ENCODE measurements at places on chromosomes 4 and X.

- no peak for DNase-seq
- H3K27me3 ChIP-seq: no peaks in the 10 kb centered on the region
- H3K4me3 ChIP-seq: no peak overlapping the region
- H3K4me1 ChIP-seq: peaks cover 3% of the 10 kb centered on the region
Measured at GRCh38 chrX:21657318-21658151, 595 bp downstream of the KLHL34 start.

DNA sequence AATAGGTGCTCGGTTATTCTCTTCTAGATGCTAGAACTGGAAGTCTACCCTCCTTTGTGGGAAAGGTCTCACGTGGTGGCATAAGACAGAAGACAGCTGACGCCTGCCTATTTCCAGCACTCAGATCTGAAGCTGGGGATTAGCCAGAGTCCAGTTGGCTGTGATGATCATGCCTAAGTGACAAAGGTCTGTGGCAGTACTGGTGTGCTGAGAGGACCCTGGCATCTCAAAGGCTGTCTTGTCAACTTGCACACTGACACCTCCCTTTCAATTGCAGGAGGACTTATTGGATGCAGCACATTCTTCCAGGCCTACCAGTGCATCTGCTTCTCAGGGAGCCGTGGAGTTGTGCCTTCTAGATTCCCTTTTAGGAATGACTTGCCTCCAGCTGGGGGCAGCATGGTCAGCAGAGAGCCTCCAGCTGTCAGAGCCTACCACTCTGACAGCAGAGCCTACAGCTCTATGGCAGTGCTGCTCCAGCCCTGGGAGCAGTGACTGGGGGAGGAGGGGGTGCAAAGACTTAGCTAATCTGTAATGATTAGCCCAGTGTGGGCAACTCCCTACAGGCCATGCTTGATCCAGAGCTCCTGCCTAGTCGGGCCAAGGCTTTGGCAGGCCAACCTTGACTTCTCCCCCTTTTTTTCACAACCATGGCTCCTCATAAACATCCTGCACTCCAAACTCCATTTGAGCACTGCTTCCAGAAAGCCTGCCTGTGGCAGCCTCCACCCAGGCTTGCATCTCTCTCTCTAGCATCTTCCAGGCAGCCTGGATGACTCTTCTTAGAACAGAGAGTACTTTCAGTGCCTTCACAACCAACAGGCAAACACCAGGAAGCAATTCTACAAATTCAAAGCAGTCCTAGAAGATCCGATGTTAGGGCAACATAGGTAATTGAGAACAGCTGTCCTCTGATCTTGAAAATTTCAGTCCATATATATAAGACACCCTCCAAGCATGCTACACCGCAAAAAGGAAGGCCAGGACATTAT lies 13.8 kb upstream of the FGFBP2 start:
- H3K36me3 ChIP-seq: no peaks in the 10 kb centered on the region
- no peaks in the 10 kb centered on the region for H3K4me1 ChIP-seq
- DNase-seq: no peak
- no peak overlapping the region for H3K4me3 ChIP-seq
- H3K27ac ChIP-seq: no peak overlapping the region

GRCh38 chrX:136147315-136147901 lies at the start of gene FHL1:
FHL1 (plus strand) TSS chrX:136147533.
- H3K4me3 ChIP-seq: no peak within 1 kb of the TSS
- H3K27me3 ChIP-seq: no peaks in the 10 kb centered on the region
- no peaks in the 10 kb centered on the region for H3K36me3 ChIP-seq
- peaks cover 5% of the 10 kb centered on the region for H3K4me1 ChIP-seq
- DNase-seq: peak; percentile 30

- no peak overlapping the region for H3K4me3 ChIP-seq
- no peaks in the 10 kb centered on the region for H3K36me3 ChIP-seq
- DNase-seq: no peak
- H3K27ac ChIP-seq: peak overlapping the region; percentile 49
- H3K4me1 ChIP-seq: no peaks in the 10 kb centered on the region
Measured at GRCh38 chrX:45758738-45759397, 558.2 kb upstream of the DIPK2B start.

DNA sequence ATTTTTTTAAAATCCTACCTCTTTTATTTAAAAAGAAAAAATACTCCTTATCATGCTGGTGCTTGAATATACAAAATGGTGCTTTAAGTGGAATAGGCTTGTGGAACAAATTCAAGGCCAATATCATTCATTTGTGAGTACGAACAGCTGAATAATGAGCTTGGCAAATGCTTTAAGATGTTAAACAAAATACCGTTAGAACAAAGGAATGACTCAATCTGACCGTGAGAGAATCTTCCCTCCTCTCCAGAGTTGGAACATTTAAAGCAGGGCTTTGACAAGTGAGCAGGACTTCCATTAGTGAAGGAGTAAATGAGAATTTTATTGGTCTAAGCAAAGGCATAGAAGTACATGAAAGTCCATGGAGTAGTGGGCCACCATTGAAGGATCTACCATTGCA lies 74.5 kb downstream of the DCLK2 start:
- no peaks in the 10 kb centered on the region for H3K4me1 ChIP-seq
- H3K27ac ChIP-seq: no peak overlapping the region
- H3K27me3 ChIP-seq: no peaks in the 10 kb centered on the region
- H3K36me3 ChIP-seq: no peaks in the 10 kb centered on the region
- H3K4me3 ChIP-seq: no peak overlapping the region
- no peak for DNase-seq

GRCh38 chr4:54032558-54033135 lies 31.8 kb downstream of the CHIC2 start:
- DNase-seq: no peak
- H3K36me3 ChIP-seq: no peaks in the 10 kb centered on the region
- peaks cover 6% of the 10 kb centered on the region for H3K4me1 ChIP-seq
- no peak overlapping the region for H3K27ac ChIP-seq

- H3K36me3 ChIP-seq: no peaks in the 10 kb centered on the region
- peak within 1 kb of the TSS; percentile 36 for H3K4me3 ChIP-seq
- peak; percentile 76 for DNase-seq
- H3K27ac ChIP-seq: peak within 1 kb of the TSS; percentile 84
- no peaks in the 10 kb centered on the region for H3K27me3 ChIP-seq
Measured at GRCh38 chrX:110002300-110003166, at the start of gene TMEM164. TMEM164 (plus strand) TSS chrX:110003114; CDS start chrX:110003775, 661 bp downstream.
